ENCODE measurements at places on chromosomes 5 and 9.

DNA sequence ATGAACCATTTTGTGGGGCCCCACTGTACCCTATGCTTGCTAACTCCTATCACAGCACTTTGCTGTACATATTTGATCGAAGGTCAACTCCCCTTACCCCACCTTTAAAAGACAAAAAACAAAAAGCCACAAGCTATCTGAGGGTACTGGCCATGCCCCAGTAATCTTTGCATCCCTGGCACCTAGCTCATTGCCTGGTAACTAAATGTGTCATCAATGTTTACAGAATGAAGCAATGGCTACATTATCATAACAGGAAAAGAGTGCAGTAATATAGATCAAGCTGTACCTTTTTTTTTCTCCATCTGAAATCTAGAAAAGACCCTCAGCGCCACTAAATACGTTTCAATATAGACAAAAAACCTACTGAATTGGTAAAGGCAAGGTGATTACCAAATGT is 188.0 kb downstream of the ELAVL2 start:
- no peak for DNase-seq

- DNase-seq: no peak
Observed at GRCh38 chr5:136098176-136098575, 34.5 kb upstream of the SMAD5 start.

GRCh38 chr5:79793722-79794121 is 104.1 kb downstream of the CMYA5 start:
- DNase-seq: peak; percentile 5

DNA sequence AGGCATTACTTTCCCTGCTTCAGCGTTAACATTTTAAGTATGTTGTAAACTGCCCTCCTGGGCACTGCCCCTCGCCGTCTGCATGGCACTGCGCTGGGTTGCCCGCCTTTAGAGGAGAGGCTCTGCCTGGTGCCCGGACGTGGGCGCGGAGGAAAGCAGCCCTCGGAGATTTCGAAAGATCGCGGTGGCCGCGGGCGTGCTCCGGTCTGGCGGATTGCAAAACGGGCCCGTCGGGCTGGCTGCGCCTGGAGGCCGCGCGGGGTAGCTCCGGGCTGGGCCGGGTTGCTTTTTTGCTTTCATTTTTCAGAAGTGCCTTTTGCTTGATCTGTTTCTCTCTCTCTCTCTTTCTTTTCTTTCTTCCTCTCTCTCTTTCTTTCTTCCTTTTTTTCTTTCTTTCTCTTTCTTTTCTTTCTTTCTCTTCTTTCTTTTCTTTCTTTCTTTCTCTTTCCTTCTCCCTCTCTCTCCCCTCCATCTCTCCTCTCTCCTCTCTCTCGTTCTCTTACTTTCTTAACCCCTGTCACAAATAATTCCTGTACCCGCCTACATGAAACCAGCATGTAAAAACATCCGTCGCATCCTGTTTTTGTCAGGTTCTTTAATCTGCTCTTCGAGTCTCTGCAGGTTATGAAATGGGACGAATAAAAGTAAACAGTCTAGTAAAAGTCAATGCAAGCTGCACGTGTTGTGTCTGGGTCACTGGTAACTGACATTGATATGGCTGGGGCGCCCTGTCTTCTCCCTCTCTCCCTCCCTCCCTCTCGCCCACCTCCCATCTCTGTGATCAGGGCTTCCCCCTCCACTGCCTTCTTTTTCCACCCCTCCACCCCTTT is 1.7 kb downstream of the FST start:
- peak; percentile 85 for DNase-seq

DNA sequence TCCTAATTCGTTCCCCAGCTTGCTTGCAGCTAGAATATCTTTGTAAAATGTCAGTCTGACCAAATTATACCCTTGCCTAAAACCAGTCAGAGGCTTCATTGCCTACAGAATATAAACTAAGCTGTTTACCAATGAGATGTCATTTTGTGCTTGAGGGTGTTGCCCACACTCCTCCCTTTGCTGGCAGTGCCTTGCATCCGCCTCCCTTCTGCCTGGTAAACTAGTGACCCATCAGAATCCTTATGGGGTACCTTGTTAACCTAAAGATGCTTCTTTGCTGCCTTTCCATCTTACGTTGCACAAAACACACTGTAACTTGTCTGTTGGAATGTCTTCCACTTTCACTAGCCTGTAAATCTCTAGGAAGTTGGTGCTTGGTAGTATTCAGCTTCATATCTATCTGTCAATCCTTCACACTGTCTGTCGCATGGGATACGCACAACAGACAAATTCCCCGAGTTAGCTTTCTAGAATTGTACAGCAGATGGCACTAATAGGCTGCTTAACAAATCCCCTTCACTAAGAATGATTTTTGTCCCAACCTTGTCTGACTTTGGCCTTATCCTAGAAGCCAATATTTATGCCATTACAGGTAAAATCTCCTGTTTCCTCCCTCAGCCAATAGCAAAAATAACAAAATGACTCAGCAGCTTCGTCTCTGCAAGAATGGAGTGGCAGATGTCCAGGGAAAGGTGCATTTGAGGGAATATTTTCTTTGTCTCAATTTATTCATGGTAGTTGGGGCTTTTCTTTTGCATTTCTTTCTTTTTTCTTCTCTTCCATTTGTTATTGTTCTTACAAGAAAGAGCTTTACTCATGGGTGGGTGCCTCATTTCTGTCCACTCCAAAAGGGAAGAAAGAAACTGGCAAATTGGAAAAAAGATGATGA is 3.0 kb downstream of the NUDT2 start:
- DNase-seq: peak; percentile 67

- peak; percentile 19 for DNase-seq
Observed at GRCh38 chr5:95177456-95177855, 107.4 kb downstream of the MCTP1 start.

DNA sequence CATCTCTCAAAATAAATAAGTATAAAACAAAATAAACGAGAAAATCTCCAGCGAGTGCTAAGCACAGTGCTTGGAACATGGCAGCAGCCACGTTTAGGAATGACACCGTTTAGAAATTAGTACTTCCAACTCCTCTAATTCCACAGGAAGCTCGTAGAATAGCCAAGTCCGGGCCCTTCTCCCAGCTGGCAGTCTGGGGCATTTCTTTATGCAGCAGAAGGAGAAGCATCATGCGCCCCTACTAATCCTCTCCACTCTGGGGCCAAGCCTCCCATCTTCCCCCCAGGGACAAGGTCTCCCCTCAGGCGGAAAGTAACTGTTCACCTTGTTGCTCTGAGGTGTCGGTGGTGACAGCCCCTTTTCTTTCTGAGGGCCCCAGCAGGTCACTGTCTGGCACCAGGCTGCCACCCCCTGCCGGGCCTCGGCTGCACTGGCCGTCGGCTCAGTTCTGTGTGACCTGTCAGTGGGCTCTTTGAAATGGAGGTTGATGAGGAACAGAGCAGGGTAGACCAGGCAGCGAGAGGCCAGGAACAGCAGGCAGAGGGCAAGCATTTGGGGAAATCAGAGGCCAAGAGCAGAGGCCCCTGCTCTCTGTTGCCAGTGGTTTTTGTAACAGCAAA is 113.5 kb upstream of the WWC1 start:
- no peak for DNase-seq

GRCh38 chr9:114737118-114737517 is 55.1 kb upstream of the TEX48 start:
- no peak for DNase-seq

DNA sequence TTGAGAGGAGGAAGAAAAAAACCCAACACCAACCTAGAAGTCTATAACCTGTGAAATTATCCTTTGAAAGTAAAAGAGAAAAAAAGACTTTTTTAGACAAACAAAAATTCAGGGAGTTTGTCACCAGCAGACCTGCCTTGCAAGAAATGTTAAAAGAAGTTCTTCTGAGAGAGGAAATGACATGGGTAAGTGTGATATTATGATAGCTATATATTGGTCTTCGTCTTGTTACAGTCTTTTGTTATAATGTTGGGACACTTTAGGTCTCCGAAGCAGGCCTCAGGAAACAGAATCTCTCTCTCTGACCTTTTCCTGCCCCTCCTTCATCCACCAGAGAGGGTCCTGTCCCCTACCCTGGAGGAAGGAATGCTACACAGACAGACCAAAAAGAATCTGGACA is 16.6 kb upstream of the MLANA start:
- DNase-seq: no peak

DNA sequence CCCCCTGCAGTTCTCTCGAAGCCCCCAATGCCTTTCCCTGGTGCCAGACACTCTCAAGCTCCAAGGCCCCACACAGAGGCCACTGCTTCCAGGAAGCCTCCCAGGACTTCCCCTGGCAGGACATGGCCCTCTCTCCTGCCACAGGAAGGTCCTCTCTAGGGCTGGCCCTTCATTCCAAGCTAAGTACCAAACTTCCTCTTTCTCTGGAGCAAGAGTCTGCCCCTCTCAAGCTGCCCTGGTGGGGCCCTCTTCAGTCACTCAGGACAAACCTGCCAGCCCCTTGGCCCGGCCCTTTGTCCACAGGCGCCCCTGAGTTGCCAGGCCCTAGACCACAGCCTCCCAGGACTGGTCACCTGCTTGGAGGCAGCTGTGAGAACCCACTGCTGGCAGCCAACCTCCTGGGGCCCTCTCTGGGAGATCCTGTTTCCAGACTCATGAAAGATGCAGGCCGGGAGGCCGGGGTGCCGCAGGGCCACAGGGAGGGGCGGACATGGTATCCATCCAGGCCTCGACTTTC is 6.6 kb downstream of the NINJ1 start:
- DNase-seq: peak; percentile 77

- no peak for DNase-seq
Observed at GRCh38 chr9:15307523-15307841, 466 bp upstream of the TTC39B start.

DNA sequence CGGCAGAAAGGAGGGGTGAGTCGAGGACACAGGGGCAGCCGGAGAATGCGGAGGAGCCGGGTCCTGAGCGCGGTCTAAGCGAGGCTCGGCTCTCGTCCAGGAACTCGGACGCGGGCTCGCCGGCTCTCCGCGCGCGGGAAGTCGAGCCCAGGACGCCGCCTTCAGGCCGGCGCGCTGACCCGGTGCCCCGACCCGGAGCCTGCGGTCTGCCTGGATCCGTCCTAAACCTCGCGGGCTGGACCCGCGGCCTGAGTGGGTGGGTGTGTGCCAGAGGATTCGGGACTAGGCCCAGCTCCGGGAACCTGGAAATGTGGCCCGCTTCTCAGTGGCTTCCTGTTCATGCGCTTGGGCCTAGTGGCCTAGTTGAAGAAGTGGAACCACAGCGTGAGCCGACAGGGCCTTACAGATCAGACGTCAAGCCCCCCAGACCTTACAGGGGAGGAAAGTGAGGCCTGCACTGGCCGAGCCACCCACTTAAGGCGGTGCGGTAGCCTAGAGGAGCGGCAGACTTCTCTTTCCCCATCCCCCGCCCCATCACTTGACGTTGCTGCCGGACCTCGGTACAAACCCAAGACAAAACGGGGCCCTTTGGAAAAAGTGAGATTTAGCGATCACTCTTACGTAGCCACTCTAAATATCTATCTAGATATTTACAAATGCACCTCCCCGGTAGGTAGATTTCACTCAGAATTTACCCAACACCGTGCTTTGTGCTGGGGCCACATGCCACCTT is 1.2 kb downstream of the CDKN2B-AS1 start:
- DNase-seq: peak; percentile 84

- DNase-seq: peak; percentile 35
Observed at GRCh38 chr5:15807871-15808270, 307.9 kb downstream of the FBXL7 start.

- DNase-seq: no peak
Observed at GRCh38 chr5:71899865-71900342, 180.8 kb downstream of the CARTPT start.

- no peak for DNase-seq
Observed at GRCh38 chr9:124490004-124490403, 17.2 kb downstream of the NR5A1 start.

DNA sequence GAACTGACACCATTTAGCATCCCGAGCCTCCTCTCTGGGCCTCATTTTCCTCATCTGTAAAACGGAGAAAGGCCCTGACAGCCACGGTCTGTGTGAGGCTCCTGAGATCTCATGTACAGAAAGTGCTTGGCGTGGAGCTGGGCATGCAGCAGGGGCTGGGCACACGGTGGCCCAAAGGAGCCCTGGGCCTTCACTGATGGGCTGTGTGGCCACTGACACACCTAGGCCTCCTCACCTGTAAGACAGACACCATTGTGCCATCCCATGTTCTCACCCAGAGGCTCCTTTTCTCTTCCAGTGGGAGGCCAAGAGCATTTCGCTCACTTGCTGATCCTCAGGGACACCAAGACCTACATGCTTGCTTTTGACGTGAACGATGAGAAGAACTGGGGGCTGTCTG is 1.6 kb downstream of the ORM1 start:
- no peak for DNase-seq

GRCh38 chr5:164302533-164303235 is 797.3 kb downstream of the MAT2B start:
- DNase-seq: peak; percentile 39

DNA sequence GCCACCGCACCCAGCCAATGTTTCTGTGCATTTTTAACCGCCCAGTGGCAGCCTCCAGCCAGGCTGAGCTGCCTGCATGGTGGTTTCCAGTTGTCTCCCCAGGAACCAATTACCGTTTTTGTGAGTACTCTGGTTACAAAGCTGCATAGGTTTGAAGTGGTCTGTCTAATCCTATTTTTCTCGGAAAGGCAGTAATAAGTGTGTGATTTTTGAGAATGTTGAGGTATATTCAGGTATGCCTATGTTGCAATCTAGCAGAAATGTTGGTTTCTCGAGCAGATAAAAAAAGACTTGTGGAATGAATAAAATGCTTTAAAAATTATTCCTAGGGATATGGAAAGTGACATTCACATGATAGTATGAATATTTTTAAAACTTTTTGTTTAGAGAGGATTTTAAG is 41.5 kb upstream of the ANKH start:
- peak; percentile 61 for DNase-seq

- DNase-seq: no peak
Observed at GRCh38 chr5:69160651-69161050, 6.3 kb upstream of the CCNB1 start.

GRCh38 chr5:106368021-106368420 is 1302.7 kb downstream of the EFNA5 start:
- DNase-seq: no peak

DNA sequence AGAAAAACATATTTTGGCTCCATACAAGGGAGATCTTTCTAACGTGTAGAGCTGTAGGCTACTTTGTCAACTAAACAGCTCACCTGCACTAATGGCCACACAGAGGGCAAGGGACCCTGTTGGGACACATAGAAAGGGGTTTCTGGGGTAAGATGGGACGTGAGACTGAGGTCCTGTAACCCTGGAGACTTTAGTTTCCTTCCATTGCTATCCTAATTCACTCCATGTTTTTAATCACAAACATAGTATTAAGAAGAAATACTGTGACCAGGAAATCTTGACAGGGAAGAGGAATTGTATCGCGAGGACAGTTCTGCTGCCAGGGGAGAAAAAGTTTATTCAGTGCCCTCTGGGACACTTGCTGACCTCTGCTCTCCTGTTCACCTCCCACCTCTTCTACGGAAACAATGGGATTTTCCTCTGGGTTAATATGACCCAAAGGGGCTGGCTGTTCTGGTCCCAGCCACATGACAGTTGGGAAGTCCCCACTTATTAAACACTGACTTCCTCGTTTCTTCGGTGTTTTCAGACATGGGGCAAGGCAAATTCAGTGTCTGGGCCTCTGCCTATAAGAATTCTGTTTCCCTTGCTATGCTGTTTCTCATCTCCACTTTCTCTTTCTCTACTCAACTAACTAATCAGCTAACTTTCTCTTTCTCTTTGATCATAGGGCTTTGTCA is 106.9 kb upstream of the SEMA6A start:
- no peak for DNase-seq

Measured in astrocyte of the hippocampus (primary cell).